CD4-positive, alpha-beta T cell (primary cell): ENCODE measurements at places on chromosomes 2 and 18.

GRCh38 chr2:119387381-119388129 is 20.8 kb downstream of the DBI start:
- DNase-seq = no peak

GRCh38 chr2:111667542-111668273 is 216.3 kb downstream of the ANAPC1 start:
- DNase-seq = no peak

GRCh38 chr2:200101922-200102321 is 146.5 kb downstream of the MAIP1 start:
- DNase-seq = no peak

DNA sequence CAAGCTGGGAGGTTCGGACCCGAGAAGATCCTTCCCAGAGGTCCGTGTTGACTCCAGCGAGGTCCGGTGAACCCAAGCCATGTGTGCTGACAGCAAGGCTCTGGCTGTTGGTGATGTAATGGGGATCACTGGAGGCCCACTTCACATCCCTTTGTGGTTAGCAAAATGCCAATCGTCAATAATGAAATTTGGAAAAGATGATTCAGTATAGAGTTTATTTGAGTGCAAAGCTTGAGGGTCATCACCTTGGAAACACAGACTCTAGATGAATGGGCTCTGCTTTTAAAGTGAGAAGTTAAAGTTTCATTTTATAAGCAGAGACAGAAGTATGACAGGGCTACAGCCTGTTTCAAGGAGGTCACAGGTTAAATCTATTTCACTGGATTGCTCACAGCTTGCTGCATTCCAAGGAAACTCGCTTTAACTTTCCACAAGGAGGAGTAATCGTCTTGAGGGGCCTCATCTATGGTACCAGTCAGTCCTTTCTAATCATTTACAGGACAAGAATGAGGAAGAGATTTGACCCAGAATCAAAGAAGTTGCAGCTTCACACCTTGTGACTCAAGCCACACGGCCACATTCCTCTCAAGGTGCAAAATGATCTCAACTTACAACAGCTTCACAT is 140.5 kb downstream of the TPO start:
- no peak for DNase-seq

DNA sequence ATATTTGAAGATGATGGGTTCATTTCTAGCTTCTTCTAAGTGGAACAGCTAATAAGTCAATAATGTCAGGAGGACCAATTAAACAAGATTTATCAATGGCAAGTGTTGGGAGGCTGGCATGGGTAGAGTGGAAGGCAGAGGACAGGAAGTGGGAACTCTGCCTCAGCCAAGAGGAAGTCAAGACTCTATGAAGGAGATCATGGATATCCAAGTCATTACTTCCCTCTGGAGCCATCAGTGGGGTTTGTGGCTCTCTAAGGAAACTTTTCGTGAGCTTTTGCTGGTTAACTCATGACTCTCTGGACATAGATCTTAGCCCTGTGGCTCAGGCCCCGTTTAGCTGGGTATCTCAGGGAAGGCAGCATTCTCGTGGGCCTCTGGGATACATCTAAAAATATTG is 410.4 kb upstream of the ID2 start:
- DNase-seq = no peak

GRCh38 chr2:746697-747096 is 69.5 kb upstream of the TMEM18 start:
- DNase-seq = no peak

DNA sequence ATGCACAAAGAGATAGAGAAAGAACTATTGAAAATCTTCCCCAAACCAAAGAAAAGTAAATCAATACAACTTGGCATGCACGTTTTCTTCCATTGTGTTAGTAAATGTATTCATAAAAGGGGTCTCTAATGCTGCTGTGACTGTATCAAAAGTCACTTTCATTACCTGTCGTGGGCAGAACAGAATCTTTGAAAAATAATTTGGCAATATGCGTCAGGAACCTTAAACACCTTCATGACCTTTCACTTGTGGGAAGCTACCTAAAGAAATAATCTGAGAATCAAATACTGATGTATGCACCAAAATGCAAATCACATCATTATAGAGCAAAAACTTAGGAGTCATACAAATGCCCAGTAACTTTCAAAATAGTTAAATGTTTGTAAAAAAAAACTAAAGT is 105.3 kb downstream of the ARL4C start:
- no peak for DNase-seq

- DNase-seq = no peak
Measured at GRCh38 chr18:67463829-67464228, 52.7 kb downstream of the DSEL start.

- DNase-seq = no peak
Measured at GRCh38 chr2:218260742-218261422, at the start of gene GPBAR1. GPBAR1 (plus strand) TSS chr2:218261015; CDS start chr2:218262725, 1,710 bp downstream.

DNA sequence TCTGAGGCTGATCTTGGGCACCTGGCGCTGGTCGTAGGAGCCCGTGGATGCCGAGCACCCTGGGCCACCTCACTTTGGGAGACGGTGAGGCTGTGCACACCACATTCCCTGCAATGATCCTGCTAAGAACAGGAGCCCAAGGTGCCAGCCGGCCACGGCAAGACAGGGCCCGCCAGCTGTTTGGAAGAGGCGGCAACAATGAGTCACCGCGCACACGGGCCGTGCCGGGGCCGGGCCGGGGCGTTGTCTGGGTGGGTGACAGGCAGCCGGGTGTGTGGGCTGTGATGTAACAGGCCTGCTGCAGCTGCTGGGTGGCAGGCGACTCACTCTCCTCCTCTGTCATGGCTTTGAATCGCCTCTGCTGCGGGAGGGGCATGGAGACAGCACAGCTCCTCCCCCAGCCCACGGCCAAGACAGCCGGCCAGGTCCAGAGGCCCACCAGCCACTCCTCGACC is 49.7 kb upstream of the ODC1 start:
- DNase-seq = peak; percentile 68

DNA sequence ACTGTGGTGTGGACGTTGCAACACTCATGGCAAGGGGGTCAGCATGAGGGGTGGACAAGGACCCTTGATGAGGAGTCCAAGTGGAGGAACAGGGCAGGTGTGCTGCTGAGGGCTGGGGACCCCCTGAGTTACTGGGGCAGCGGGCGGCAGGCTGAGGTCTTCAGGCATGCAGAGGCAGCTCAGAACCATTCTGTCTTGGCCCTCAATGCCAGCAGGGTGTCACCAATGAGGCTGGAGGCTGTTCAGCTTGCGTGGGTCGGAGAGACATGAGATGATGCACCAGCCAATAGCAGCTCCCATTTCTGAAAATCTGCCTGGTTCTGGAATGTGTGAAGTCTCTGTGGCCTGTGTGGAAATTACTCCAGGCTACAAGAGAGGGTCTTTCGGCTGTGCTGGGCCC is 105.4 kb downstream of the INHBB start:
- DNase-seq = no peak

DNA sequence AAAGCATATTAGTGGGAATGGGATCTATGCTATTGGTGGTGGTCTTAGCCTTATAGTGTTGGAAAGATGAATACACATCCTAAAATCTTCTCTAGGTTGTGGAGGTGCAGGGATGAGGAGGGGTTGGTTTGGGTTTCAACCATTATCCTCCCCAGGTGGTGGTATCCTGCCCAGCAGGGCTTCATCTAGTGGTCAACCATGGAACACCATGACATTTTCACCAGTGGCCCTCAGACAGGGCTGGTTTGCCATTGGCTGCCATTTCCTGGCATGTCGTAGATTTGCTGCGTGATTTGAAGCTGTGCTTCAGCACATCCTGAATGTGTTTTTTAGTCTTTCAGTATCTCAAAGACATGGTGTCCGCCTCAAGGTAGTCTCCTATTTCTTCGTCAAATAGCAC is 391.2 kb upstream of the HNRNPA3 start:
- DNase-seq = no peak
